ENCODE measurements at places on chromosomes 6 and 20. TPM values are rescaled to one million over a fixed set of nuclear protein-coding genes. Genes with fewer than 3 reads are reported as not detected.

DNA sequence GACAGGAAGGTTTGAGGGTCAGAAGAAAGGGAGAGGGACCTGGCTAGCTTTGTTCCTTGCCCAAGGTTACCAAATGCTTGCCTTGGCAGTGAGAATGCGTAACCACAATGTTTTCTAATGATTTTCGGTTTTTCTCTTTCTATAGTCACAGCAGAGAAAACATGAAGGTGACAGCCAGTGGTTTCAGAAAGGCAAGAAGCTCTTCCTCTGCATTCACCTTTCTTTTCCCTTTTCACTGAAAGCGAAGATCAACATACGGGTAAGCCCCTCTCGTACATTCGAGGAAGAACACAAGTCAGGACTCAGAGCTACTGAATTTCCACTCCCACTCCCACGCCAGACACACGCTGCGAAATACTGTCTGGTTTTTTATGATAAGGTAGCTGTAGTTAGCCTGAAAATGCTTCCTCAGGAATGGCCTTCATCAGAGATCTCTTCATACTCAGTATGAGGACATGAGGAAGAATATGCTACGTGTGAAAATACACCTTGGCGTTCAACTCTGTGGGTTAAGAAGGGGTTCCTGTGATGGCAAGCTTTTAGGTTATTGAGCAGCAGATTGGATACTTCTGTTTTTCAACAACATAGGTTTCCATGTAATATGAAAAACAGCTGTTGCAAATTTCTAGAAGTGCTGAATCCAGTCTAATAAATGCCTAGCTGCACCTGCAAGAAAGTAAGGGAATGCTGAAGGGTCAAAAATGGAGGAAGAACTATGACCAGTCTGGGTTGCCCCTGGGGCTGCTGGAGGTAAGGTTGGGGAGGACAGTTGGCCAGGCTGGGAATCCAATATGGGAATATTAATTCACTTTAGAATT lies 7.4 kb upstream of the CD83 start:
- DNase-seq: no peak

TP53TG5 gene
- total RNA-seq: not detected

CGA gene
- total RNA-seq: not detected

GRCh38 chr6:131910219-131910589 lies 41.0 kb downstream of the CCN2 start:
- DNase-seq: no peak

- DNase-seq: no peak
Observed at GRCh38 chr6:135323979-135324378, 142.9 kb downstream of the MYB start.

DNA sequence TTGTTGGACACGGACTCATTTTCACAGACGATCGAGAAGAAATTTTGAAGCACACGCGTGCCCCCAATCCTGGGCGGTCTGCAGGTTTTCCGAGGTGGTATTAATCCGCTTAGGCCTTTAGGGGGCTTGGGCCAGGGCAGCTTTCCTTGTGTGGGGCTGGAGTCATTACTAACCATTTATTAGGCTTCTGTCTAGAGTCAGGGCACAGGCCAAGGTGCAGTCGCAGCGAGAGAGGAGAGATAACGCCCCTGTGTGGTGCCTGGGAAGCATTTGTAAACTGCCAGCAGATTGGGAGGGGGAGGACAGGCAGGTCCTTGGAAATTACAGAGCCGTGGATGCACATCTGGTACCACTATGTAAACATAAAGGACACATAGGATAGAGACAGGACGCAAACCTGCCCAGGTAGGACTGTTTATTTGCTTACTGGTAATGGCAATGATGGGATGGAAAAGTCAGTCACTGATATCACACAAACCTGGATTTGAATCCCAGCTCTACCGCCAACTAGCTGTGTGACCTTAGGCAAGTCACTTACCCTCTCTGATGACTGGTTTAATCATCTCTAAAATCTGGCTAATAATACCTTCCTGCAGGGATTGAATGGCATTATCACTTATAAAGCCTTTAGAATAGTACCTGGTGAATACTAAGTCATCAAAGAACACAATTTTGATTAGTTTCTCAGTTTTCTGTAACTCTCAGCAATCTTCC lies 76.4 kb downstream of the TMEM242 start:
- DNase-seq: no peak

DNA sequence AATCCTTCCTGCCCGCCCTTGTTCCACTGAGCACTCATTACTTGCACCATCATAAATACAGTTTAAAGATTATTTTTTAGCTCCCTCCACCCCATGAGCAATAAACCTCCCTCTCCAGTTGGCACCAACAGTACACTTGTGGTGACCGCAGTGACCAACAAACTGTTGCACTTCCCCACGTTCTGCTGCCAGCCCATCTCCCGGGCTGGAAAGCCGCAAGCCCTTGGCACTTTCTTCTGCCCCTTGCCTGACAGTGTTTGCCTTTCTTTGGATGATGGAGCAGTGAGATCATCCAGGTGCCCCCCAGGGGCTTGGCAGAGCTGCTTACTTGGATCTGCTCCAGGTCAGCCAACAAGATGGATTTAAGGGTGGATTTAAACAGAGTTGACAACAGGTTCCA lies 21.6 kb downstream of the KCNB1 start:
- no peak for DNase-seq

DNA sequence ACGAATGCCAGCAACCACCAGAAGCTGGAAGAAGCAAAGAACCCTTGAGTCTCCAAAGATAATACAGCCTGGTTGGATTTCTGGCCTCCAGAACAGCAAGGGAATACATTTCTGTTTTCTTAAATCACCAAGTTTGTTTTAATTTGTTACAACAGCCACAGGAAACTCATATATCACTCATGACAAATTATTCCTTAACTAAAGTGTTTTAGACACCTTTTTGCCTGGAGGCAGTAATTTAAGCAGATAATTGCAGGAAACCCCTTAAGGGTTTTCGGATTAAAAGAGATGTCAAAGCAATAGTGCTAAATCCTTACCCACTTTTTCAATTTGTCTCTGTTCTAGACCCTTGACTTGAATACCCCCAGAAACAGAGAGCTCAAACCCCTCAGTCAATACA lies 1050.0 kb downstream of the EPHA7 start:
- DNase-seq: no peak

DNA sequence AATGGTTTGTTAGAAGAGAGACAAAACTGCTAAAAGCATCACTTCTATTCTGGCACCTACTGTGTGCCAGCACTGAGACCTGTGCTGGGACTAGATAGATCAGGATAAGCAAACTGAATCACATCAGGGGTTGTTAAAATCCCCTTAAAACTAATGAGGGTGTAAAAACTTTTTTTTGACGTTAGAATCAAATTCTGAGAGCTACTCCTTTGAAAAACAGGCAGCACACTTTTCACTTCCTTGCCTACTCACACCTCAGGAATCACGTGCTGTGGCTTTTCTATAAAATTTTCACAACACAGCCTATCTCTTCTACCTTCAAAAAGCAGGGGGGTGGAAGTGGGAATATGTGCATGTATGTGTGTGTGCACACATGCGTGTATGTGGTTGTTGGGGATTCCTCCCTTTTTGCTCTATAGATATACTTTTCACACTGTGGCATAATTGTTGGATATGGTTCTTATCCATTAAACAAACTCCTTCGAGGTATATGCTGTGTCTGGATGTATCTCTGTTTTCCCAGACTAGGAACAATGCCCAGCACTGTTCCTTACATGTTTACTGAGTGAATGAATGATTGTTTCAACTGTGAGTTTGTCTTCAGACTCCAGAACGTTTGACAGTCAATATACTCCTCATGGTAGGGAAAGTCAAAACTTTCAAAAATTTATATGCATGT lies 105.4 kb downstream of the FYN start:
- no peak for DNase-seq

DNA sequence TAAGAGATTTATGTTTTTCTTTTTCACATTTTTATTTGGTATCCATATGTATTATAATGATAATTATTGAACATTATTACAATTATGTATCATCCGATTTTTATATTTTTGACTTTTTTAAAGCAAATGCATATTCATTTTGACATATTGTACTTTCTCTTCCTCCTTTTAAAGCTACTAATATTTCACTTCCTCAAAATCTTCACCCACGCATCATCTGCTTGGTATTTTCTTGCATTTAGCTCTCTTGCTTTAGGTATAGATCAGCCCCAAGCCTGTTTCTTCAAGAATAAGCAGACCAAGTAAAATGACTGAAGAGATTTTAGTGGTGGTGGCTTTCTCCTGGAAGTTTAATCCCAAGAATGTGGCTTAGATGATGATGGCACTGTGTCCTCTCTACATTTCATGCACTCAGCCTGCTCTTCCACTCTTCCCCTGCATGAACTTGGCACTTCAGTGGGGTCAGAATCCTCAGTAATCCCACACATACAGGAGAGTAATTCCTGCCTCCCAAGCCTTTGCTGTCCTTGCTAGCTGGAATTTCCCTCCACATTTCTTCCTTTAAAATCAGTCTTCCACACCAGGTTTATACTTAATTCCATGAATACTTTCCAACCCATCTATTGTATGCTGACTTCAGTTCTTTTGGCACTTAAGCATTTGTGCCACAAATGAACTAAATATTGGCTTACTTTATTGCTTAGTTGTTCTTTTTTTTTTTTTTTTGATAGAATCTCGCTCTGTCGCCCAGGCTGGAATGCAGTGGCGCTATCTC lies 8.2 kb downstream of the NCOA7 start:
- no peak for DNase-seq

- DNase-seq: no peak
Observed at GRCh38 chr6:50264995-50265571, 215.4 kb upstream of the DEFB112 start.

- no peak for DNase-seq
Observed at GRCh38 chr20:63066506-63067265, 59.9 kb upstream of the BHLHE23 start.

DNA sequence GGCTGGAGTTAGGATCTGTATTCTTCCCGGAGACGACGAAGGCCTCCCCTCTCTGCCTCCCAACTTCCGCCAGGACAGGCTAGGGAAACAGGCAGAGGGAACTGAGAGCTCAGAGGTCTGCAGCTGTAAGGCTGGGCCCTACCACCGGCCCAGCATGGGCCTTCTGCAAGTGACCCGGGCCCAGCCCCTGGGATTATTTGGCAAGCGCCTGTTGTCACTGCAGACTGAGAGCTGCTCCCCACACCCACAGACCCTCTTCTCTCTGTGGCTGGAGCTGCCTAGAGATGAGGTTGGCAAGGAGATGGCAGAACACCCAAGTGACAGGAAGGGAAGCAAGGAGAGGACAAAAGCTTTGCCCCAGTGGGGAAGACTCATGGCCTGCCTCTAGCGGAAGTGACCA lies 212.6 kb downstream of the ZDHHC14 start:
- no peak for DNase-seq
